ENCODE measurements at places on chromosomes 7 and 10. TPM values are rescaled to one million over a fixed set of nuclear protein-coding genes. Genes with fewer than 3 reads are reported as not detected.
A peak's percentile ranks its signal among the peaks of the same experiment; 100 is the strongest.

GRCh38 chr7:118372530-118372929 lies 148.0 kb downstream of the ANKRD7 start:
- no peaks in the 10 kb centered on the region for H3K27me3 ChIP-seq
- H3K4me3 ChIP-seq = no peak overlapping the region
- no peaks in the 10 kb centered on the region for H3K36me3 ChIP-seq

GRCh38 chr10:70163448-70163847 lies 6.9 kb downstream of the SAR1A start:
- H3K27me3 ChIP-seq = no peaks in the 10 kb centered on the region
- DNase-seq = no peak
- H3K27ac ChIP-seq = peak overlapping the region; percentile 46
- H3K4me3 ChIP-seq = no peak overlapping the region
- H3K4me1 ChIP-seq = peaks cover 3% of the 10 kb centered on the region

- H3K27me3 ChIP-seq = peaks cover 3% of the 10 kb centered on the region
- no peak for DNase-seq
- H3K4me1 ChIP-seq = no peaks in the 10 kb centered on the region
- H3K36me3 ChIP-seq = no peaks in the 10 kb centered on the region
Observed at GRCh38 chr7:14787551-14787950, 115.0 kb downstream of the DGKB start.

DNA sequence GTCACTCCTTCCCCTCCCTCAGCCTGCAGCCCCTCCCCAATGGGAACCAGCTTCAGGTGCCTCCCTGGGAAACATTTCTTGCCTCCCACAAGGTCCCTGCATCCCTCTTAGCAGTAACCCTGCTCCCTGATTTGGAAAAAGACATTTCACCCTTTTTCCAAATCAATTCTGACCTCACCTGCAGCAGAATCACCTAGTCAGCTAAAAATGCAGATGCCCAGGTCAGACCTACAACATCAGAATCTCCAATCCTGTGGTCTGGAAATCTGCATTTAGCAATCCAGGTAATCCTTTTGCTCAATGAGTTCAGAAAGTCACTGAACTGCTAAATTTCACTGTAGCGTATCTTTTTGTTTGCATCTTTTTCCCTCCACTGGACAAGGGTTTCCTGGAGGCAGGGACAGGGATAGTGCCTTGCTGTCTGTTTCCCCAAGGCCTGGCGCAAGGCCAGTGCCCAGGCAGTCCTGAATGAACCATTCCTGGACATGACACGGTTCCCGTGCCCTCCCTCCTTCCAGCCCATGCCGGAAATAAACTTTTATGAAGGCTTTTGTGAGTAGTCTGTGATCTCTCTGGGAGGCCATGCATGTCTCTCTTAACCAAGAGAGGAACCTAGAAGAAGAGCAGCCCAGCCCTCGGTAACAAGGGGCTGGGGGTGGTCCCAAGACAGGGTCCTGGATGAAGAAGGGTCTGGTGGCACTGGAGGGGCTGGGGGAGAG lies 44.0 kb downstream of the COL13A1 start:
- H3K27ac ChIP-seq = no peak overlapping the region
- no peak for DNase-seq
- no peaks in the 10 kb centered on the region for H3K36me3 ChIP-seq
- peaks cover 14% of the 10 kb centered on the region for H3K4me1 ChIP-seq

DNA sequence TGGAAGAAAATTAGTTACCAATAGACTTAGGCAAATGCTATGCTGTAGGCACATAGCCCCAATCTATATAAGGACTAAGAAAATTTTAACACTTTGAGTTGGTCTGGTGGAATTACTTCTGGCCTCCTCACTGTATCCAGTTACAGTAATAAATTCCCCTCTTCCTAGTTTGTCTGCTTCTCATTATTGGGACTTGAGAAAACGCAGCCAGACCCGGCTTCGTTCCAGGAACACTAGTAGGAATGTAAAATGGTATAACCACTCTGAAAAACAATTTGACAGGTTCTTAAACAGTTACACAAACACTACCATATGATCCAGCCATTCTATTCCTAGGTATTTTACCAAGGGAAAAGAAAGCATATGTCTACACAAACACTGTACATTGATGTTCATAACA lies 150.2 kb downstream of the VPS50 start:
- no peak for DNase-seq
- H3K4me3 ChIP-seq = no peak overlapping the region
- H3K27me3 ChIP-seq = no peaks in the 10 kb centered on the region
- H3K36me3 ChIP-seq = no peaks in the 10 kb centered on the region
- no peak overlapping the region for H3K27ac ChIP-seq
- no peaks in the 10 kb centered on the region for H3K4me1 ChIP-seq

DNA sequence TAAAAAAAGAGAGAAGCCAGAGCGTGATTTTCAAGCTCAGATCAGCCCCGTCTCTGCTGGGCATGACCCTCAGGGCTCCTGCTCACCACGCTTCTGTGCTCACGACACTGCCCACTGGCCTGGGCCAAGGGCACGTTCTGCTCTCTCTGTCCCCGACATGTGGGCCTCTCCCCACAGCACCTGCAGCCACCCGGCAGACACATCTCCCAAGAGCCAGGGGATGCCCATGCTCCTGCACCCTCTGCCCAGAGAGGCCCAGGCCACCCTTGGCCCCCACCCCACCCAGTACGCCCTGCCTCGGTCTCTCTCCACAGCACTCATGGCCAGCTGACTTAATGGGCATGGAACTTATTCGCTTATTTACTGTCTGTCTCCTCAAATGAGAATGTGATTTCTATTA lies 175.4 kb upstream of the RNF32 start:
- H3K27ac ChIP-seq = no peak overlapping the region
- H3K27me3 ChIP-seq = peaks cover 4% of the 10 kb centered on the region
- H3K36me3 ChIP-seq = no peaks in the 10 kb centered on the region

GRCh38 chr7:90723866-90724265 lies 127.7 kb downstream of the CDK14 start:
- peaks cover 2% of the 10 kb centered on the region for H3K36me3 ChIP-seq
- DNase-seq = no peak
- peak overlapping the region; percentile 24 for H3K27ac ChIP-seq
- no peak overlapping the region for H3K4me3 ChIP-seq
- H3K27me3 ChIP-seq = no peaks in the 10 kb centered on the region

- peaks cover 8% of the 10 kb centered on the region for H3K36me3 ChIP-seq
- no peaks in the 10 kb centered on the region for H3K4me1 ChIP-seq
- H3K4me3 ChIP-seq = no peak overlapping the region
Observed at GRCh38 chr7:105787793-105788192, 88.6 kb downstream of the ATXN7L1 start.

DNA sequence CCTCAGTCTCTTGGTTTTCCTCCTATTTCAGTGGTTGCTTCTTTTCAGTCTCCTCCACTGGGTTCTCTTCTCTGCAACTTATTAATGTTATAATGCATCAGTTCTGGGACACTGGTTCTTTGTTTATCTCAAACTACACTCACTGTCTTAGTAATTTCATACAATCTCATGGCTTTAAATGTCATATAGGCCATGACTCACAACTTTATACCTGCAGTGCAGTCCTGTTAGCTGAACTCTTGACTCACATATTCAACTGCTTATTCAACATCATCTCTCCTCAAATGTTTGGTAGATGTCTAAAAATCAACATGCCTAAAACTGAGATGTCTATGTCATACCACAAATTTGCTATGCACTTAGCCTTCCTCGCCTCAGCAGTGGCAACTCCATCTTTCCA lies 101.2 kb upstream of the PALS2 start:
- no peak overlapping the region for H3K4me3 ChIP-seq
- no peaks in the 10 kb centered on the region for H3K27me3 ChIP-seq
- no peak for DNase-seq
- no peaks in the 10 kb centered on the region for H3K36me3 ChIP-seq
- peaks cover 22% of the 10 kb centered on the region for H3K4me1 ChIP-seq

DNA sequence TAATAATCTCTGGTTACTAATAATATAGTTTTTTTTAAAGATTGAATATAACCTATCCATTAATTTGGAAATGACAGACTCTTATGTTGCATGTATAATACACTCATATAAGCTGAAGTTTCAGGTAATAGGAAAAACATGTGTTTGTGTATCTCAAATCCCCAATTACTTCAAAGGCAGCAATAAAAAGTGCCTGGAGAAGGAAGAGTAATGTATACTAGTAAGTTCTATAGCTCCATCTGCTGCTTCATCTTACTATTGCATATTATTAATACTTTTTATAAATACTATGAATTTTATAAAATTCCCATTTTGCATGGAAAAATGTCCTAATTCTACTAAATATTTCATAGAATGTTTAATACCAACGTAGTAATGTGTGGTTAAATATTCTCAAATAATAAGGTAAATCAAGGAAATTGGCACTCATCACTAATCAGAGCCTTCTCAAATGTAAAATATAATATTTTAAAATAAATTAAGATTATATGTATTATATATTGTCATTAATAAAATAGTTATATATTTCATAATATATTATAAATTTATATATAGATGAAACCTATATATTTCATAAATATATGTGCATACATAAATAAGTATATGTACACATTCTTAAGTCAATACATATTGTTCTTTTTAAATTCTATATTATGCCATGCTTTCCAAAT lies 311.9 kb downstream of the HGF start:
- DNase-seq = no peak
- H3K4me3 ChIP-seq = no peak overlapping the region
- H3K27me3 ChIP-seq = peaks cover 4% of the 10 kb centered on the region
- no peak overlapping the region for H3K27ac ChIP-seq

GRCh38 chr7:31371621-31372020 lies 31.1 kb upstream of the NEUROD6 start:
- H3K27ac ChIP-seq = peak overlapping the region; percentile 43
- H3K4me3 ChIP-seq = no peak overlapping the region
- peaks cover 22% of the 10 kb centered on the region for H3K4me1 ChIP-seq
- H3K27me3 ChIP-seq = peaks cover 12% of the 10 kb centered on the region
- DNase-seq = no peak

GRCh38 chr7:36037121-36037662 lies 115.9 kb upstream of the EEPD1 start:
- H3K4me1 ChIP-seq = peaks cover 5% of the 10 kb centered on the region
- H3K27ac ChIP-seq = no peak overlapping the region
- no peak for DNase-seq
- no peak overlapping the region for H3K4me3 ChIP-seq
- H3K36me3 ChIP-seq = no peaks in the 10 kb centered on the region

DNA sequence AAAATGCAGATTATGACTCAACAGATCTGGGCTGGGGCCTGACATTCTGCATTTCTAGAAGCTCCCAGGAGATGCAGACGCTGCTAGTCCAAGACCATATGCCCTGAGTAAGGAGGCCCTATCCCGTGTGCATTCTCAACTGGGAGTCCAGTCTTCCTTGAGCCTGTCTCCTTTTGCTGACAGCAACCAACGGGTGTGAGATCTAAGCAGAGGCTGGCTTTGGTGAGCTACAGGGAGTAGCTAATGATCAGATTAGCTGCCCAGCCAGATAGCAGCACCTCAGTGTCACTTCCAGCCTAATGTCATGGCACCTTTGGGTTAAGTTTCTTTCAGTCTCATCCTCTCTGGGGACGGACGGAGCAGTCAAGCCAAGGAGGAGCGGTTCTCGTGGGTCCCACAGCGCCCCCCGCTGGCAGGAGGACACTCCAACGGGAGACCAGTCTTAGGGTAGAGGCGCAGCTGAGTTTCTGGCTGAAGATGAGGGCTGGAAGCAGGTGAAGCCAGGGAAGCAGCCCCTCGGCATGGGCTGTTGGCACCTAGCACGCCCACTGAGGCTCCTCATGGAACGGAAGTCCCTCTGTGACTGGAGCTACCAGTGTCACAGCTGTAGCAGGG lies 154.0 kb downstream of the CCDC3 start:
- H3K27ac ChIP-seq = no peak overlapping the region
- no peak overlapping the region for H3K4me3 ChIP-seq
- H3K4me1 ChIP-seq = peaks cover 5% of the 10 kb centered on the region
- no peaks in the 10 kb centered on the region for H3K27me3 ChIP-seq

GRCh38 chr10:61921143-61921542 lies 19.6 kb downstream of the ARID5B start:
- no peak overlapping the region for H3K4me3 ChIP-seq
- H3K4me1 ChIP-seq = peaks cover 18% of the 10 kb centered on the region
- H3K27ac ChIP-seq = no peak overlapping the region
- H3K27me3 ChIP-seq = no peaks in the 10 kb centered on the region
- H3K36me3 ChIP-seq = peaks cover 15% of the 10 kb centered on the region

The SRRM3 gene
- total RNA-seq = 2.5 TPM

The COL28A1 gene
- 17.3 TPM for total RNA-seq

The CDC14C gene
- total RNA-seq = 0.22 TPM
